ENCODE measurements at places on chromosomes 11 and 22. TPM values are rescaled to one million over a fixed set of nuclear protein-coding genes. Genes with fewer than 3 reads are reported as not detected.

DNA sequence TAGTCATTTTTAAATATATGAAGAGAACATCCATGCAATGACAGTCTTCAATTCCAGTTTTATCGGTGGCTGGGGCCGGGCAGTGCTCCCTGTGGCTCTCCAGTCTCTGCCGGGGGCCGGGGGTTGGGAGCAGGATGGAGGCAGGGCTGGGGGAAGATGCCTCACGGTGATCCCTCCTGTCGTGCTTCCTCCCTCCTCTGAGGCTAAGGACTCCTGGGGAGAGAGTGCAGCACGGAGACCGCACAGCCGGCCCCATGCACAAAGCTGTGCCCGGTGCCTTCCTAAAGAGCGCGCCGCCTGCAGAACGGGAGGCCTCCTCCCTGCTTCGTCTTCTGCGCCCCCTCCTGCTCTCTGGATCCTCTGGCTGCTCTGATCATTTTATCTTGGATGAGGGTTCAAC lies 20.5 kb downstream of the GAL start:
- H3K4me1 ChIP-seq = 0 out of 2 replicates have a peak, but pooled peaks cover 3% of the 10 kb centered on the region
- H3K36me3 ChIP-seq = no peaks in the 10 kb centered on the region
- H3K4me3 ChIP-seq = no peak overlapping the region
- DNase-seq = no peak
- no peak overlapping the region for H3K27ac ChIP-seq

GRCh38 chr11:86374069-86374468 lies 618 bp upstream of the CCDC81 start:
- H3K27me3 ChIP-seq = no peaks in the 10 kb centered on the region
- no peak overlapping the region for H3K27ac ChIP-seq
- H3K4me1 ChIP-seq = no peaks in the 10 kb centered on the region
- no peak for DNase-seq
- H3K36me3 ChIP-seq = no peaks in the 10 kb centered on the region
- no peak overlapping the region for H3K4me3 ChIP-seq

GRCh38 chr22:42947211-42947990 lies 67.5 kb downstream of the PACSIN2 start:
- H3K36me3 ChIP-seq = peaks cover 34% of the 10 kb centered on the region
- H3K4me1 ChIP-seq = peaks cover 41% of the 10 kb centered on the region

DNA sequence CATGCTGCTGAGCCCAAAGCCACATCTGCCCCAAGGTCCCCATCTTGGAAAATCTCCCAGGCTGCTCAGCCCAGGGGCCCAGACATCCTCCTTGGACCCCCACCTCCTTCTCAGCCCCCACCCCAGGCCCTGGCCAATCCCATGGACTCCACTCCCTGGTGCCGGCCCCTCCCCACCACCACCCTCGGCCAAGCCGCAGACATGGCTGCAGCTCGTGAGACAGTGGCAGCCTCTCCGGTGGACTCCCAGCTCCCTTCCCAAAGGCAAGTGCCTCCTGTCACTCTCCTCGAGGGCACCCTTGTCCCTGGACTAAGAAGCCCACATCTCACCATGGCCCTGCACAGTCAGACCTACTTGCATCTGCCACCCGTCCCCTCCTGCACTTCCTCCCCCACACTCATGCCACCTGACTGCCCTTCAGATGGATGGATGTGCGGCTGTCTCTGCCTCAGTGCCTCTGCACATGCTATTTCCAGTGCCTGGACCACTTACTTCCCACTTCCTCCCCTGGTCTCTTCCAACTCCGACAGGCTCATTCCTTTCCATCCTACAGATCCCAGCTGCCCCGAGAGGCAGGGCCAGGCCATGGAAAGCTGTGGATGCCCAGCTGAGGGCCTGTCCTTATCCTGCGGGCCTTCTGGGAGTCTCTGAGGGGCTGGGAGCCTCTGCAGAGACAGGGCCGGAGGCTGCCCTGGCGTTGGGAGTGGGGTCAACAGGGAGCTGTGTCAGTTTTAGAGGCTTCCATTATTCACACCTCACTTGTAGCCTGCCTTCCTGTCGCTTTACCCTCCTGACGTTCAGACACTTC lies 25.5 kb upstream of the RFPL3 start:
- H3K4me3 ChIP-seq = no peak overlapping the region
- no peaks in the 10 kb centered on the region for H3K27me3 ChIP-seq
- no peak overlapping the region for H3K27ac ChIP-seq

DNA sequence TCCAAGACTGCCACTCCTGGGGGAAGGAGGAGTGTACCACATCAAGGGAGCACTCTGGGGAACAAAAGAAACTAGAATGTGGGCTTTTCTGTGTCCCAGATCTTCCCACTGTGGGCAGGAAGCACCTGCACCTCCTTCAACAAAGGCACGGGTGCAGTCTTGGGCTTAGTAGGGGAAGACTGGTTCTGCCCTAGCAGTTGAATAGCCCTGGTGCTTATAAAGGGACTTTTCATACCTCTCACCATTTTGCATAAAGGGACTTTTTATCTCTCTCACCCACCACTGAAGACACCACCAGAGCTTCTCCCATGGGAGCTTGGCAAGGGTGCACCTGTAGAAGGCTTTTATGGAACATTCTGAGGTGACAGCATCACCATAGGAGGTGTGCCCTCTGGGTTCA lies 65.8 kb upstream of the MS4A8 start:
- H3K4me1 ChIP-seq = no peaks in the 10 kb centered on the region
- DNase-seq = no peak
- no peaks in the 10 kb centered on the region for H3K36me3 ChIP-seq

GRCh38 chr11:133726542-133726941 lies 118.8 kb downstream of the SPATA19 start:
- no peak overlapping the region for H3K27ac ChIP-seq
- no peak overlapping the region for H3K4me3 ChIP-seq
- DNase-seq = no peak
- no peaks in the 10 kb centered on the region for H3K4me1 ChIP-seq

DNA sequence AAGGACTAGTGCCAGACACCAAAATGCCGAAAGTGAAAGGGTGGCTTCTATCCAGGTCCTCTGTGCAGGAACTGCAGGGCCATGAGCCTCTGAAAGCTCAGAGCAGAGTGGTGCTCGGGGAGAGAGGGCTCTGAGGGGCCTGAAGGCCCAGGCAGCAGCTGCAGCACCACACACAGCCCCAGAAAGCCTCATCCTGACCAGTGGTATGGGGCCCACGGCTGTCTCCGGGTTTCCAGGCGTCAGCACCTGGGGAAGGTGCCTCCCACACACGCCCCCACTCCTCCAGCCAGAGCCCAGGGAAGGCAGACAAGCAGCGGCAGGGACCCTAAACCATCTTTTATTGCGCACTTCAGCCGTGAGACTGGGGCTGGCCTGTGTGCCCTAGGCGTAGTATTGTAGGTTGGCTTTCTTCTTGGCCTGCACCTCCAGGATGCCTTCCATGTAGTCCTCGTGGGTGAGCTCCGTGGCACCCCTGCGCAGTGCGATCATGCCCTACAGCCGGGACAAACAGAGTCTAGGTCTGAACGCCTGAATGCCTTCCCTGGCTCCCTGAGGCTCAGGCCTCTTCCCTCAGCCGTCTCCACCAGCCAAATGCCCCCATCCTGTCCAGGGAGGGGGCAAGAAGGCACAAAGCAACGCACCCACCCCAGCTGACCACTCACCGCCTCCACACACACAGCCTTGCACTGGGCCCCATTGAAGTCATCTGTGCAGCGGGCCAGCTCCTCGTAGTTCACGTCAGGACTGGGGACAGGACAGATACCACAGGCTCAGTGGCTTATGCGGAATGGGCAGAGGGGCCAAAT lies 7.6 kb downstream of the PSMC3 start:
- no peak for DNase-seq
- peaks cover 27% of the 10 kb centered on the region for H3K4me1 ChIP-seq
- H3K27ac ChIP-seq = no peak overlapping the region
- H3K27me3 ChIP-seq = no peaks in the 10 kb centered on the region
- no peak overlapping the region for H3K4me3 ChIP-seq

- H3K36me3 ChIP-seq = peaks cover 61% of the 10 kb centered on the region
- H3K27ac ChIP-seq = no peak overlapping the region
- H3K4me1 ChIP-seq = peaks cover 46% of the 10 kb centered on the region
- DNase-seq = no peak
- H3K27me3 ChIP-seq = no peaks in the 10 kb centered on the region
Observed at GRCh38 chr11:47411884-47412746, 3.7 kb downstream of the SLC39A13 start.

CSRP3 gene
- total RNA-seq = not detected

KRTAP5-1 gene
- total RNA-seq = not detected

GRK3 gene
- 6.3 TPM for total RNA-seq
